Ovary (tissue), 10 donors: ENCODE measurements at places on chromosomes 4 and X. TPM values are rescaled to one million over a fixed set of nuclear protein-coding genes. Genes with fewer than 3 reads are reported as not detected.

- peak; percentile 23 for DNase-seq
- no peaks in the 10 kb centered on the region for H3K36me3 ChIP-seq
- H3K27ac ChIP-seq: no peak overlapping the region
Measured at GRCh38 chrX:16838202-16839066, 31.7 kb downstream of the RBBP7 start.

DNA sequence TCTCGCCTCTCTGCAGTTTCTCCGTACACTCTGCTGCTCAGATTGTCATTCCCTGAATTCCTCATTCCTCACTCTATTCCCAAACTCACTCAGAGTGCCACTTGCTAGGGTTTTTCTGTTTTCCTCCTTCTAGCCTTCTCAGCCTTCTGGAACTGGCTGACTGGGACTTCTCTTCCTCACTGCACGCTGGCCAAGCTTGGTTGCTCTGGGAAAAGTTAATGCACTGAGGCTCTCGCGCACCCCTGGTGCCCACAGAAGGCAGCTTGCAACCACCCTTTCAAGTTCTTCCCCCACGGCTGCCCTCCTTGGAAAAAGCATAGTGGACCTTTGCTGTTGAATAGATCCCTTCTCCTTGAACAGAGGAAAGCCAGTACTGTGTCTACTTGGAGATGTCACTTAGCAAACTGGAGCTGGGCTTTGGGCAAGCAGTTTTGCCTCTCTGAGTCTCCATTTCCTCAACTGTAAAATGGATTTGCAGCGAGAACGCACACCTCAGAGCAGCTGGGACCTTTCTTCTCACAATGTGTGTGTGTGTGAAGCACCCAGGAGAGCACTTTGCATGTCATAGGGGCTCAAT is 6.0 kb upstream of the CCKAR start:
- H3K4me3 ChIP-seq: no peak overlapping the region
- H3K36me3 ChIP-seq: no peaks in the 10 kb centered on the region
- H3K27me3 ChIP-seq: no peaks in the 10 kb centered on the region
- H3K27ac ChIP-seq: no peak overlapping the region

DNA sequence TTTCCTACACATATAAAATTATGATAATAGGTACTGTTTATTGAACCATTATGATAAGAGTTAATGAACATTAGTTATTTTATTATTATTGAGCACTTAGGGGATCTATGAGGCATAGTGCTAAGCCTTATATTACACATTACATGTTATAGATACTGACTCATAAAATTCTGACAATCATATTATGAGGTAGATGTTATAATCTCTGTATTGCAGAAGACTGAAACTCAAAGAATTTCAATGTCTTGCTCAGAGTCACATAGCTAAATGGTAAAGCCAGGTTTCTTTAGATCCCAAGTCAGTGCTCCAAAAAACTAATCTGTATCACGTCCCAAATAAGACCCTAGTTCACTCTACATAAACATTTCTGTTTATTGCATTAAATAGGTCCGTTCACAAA is 207.2 kb upstream of the CNKSR2 start:
- no peaks in the 10 kb centered on the region for H3K27me3 ChIP-seq
- no peaks in the 10 kb centered on the region for H3K36me3 ChIP-seq
- H3K4me1 ChIP-seq: no peaks in the 10 kb centered on the region
- no peak overlapping the region for H3K4me3 ChIP-seq
- no peak overlapping the region for H3K27ac ChIP-seq
- no peak for DNase-seq

DNA sequence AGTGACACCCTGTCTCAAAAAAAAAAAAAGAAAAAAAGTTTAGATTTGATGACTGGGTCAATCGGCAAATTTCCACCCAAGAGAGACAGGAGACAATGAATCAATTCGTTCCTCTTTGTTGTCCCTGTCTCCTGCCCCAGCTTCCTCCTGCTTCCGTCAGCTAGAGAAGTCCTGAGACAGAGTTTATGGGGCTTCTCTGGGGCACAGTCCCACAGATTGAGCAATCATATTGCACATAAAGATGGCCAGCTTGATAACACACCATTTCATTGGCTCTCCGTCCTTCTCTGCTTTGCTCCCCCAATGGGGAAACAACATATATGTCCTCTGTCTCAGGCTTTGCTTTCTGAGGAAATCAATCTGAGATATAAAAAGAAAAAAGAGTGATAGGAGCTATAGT is 78.4 kb upstream of the FUNDC1 start:
- H3K27me3 ChIP-seq: no peaks in the 10 kb centered on the region
- no peak for DNase-seq
- H3K4me1 ChIP-seq: no peaks in the 10 kb centered on the region
- no peak overlapping the region for H3K4me3 ChIP-seq
- H3K27ac ChIP-seq: no peak overlapping the region

GRCh38 chrX:38961936-38962335 is 160.7 kb downstream of the MID1IP1 start:
- no peak overlapping the region for H3K4me3 ChIP-seq
- no peaks in the 10 kb centered on the region for H3K36me3 ChIP-seq
- peaks cover 3% of the 10 kb centered on the region for H3K4me1 ChIP-seq
- DNase-seq: no peak

HSD17B13 gene
- total RNA-seq: 0.31 TPM

HOPX gene
- 5.4 TPM for total RNA-seq

HSPA4L gene
- total RNA-seq: 7.7 TPM

SLC25A4 gene
- 32.6 TPM for total RNA-seq
